NCI-H774 (cell line): ENCODE measurements at places on chromosomes 3 and 15.
A peak's percentile ranks its signal among the peaks of the same experiment; 100 is the strongest.

- no peak for DNase-seq
These were observed 45.5 kb downstream of the PPM1L start for GRCh38 chr3:160801386-160802118.

GRCh38 chr3:119301662-119302061 is 7.5 kb downstream of the ARHGAP31 start:
- DNase-seq = no peak

- DNase-seq = no peak
These were observed 119.2 kb upstream of the TP63 start for GRCh38 chr3:189512039-189512438.

DNA sequence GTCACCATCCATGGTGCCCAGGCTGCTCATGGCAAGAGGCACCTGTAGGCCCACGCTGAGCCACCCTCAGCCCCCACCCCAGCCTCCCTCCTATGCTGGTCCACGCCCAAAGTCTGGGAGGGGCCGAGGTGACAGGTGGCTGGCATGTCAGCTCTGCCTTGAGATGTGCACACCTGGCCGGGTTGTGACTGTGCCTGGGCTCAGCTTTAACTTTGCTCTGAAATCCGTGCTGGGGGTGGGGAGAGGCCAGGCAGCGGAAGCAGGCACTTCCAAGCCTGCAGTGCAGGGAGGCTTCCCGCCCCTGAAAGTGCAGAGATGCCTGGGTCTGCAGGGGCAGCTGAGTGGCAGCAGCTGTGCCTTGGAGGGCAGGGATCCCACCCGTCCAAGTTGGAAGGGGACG is 1124.8 kb downstream of the SI start:
- DNase-seq = no peak

GRCh38 chr3:173932624-173933023 is 535.1 kb downstream of the NLGN1 start:
- no peak for DNase-seq

GRCh38 chr3:120451272-120451761 is 525 bp upstream of the FSTL1 start:
- DNase-seq = no peak

DNA sequence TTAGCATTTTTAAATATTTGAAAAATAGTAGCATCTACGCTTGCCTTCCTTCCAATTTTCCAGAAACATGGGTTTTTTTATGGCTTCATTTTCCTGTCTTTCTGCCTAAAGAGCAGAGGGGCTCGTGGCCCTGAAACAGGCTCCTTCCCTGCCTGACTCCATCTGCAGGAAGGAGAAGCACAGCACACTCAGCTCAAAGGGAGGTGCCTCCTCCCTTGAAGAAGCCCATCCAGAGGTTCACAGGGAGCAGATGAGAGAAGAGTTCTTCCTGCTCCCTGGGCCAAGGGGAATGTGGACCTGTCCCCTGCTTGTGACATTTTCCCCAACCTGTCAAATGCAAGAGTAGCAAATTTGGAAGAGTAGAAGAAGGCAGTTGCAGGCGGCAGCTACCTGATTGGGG is 55.8 kb downstream of the BBX start:
- DNase-seq = no peak

DNA sequence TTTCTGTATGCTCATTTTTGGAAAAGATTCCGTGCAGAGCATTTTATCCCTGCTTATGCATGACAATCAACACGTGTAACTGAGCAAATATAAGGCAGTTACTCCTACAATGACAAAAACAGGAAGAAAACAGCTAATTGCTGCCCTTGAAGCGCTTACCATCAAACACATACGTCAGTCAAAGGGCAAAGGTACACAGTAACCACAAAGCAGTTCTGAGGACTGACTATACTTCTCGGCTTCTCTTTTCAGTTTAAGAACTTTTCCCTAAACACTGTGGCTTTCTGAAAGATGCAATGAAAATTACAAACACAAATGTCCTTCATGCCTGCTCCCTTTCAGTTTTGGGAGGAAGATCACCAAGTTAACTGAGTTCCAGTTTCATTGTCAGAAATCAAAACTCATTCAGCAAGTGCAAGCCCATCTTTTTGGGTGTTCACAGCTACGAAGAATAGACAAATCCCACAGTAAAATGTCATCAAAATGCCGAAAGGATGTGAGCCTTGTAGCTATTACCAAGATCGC is 602.8 kb downstream of the FOXP1 start:
- no peak for DNase-seq

DNA sequence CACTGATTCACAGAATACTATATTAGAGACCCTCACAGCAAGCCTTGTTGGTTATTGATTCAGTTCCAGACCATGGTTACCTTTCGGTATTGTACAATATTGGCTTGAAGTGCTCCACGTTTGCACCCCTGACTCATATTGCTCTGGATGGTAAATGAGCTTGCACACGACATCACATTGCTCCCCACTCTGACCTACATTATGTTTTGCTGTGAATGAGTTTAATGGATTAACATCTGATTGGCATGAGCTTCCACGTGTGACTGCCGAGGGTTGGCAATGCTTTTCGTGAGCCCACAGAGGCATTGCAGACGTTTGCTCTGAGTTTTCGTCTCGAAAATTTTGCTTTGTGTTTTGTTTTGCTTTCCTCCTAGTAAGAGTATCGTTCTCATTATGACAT is 225.8 kb upstream of the ICE2 start:
- DNase-seq = no peak

DNA sequence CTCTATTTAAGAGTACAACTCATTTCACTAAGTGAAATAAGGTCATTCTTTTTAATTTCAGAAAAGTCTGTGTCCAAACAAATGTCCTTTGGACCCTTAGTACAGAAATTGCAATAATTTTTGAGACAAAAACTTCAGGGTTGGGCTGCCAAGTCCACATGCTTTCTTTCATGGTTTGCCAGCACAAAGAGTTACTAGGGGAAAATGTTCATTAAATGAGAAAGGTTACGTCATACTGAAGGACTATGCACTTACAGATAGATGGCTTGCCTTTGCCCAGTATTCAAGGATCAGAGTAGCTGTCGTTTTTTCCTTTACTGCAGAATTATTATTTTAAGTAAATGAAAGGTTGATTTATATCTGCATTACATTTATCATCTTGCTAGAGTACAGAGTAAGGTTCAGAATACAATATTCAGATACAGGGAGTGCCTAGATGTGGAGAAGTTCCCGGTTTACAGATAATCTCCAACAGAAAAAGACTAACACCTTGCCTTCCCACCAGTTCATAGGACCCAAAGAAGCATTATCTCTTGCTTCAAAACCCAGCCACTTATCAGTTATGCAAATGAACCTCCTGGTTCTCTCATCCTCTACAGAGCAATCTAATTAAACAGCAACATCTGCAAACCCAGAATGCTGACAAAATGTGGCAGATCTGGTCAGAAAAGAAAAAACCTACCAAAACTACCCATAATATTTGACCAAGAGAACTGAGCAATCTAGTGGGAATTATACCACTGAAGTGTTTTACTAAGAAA is 179.3 kb downstream of the FRMD5 start:
- no peak for DNase-seq

GRCh38 chr3:39981547-39982184 is 172.3 kb downstream of the MYRIP start:
- no peak for DNase-seq

- no peak for DNase-seq
These were observed 437.3 kb upstream of the BCHE start for GRCh38 chr3:166274351-166275023.

GRCh38 chr3:52633786-52634185 is 51.9 kb downstream of the PBRM1 start:
- no peak for DNase-seq

GRCh38 chr3:163622384-163622783 is 1455.9 kb downstream of the SI start:
- DNase-seq = no peak

DNA sequence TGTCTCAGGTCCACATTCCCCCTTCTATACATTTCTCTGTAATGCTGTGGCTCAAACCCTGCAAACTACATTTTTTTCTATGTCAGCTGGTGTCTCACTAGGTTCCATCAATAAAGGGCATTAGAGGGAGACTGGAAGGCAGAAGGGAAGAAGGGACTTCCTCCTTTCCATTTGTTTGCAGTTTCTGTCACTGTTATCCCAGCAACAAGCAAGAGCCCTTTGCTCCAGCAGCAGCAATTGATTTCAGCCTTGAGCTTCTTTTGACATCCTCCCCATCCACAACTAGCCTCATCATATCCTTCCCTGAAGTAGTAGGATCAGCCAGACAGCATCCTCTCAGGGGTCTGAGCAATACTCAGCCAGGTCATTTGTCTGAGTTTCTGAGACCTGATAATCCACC is 5.3 kb upstream of the NCK1 start:
- DNase-seq = no peak

DNA sequence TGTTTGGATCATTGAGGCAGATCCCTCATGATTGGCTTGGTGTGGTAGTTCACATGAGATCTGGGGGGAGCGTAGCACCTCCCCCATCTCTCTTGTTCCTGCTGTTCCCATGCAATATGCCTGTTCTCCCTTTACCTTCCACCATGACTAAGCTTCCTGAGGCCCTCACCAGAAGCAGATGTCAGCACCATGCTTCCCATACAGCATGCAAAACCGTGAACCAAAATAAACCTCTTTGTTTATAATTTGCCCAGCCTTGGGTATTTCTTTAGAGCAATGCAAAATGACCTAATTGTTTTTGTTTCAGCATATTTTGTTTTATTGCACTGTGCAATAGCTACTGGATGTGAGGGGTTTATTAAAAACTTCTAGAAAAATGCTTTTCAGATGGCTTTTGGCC is 56.6 kb upstream of the CHST2 start:
- DNase-seq = no peak

DNA sequence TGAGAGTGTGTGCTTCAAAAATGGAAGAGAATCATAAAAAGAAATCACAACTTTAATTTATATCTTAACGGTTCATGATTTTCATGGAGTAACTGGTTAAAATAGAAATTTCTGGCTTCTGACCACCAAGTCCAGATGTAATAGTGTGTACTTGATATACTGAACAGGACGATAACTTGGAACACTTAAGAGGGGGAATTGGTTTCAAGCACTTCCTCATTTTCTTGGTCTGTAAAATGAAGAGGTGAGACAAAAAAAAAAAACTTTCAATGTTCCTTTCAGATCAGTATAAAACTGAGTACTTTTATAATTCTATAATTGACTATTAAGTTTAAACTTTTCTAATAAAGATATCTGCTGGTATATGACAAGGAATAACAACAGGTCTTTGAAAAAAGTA is 64.0 kb upstream of the TRA2B start:
- no peak for DNase-seq

GRCh38 chr3:52769786-52770455 is 819 bp downstream of the NEK4 start:
- no peak for DNase-seq

- DNase-seq = no peak
These were observed 624.3 kb upstream of the LMCD1 start for GRCh38 chr3:7877312-7877711.

GRCh38 chr3:74532446-74532845 is 82.0 kb downstream of the CNTN3 start:
- DNase-seq = no peak

DNA sequence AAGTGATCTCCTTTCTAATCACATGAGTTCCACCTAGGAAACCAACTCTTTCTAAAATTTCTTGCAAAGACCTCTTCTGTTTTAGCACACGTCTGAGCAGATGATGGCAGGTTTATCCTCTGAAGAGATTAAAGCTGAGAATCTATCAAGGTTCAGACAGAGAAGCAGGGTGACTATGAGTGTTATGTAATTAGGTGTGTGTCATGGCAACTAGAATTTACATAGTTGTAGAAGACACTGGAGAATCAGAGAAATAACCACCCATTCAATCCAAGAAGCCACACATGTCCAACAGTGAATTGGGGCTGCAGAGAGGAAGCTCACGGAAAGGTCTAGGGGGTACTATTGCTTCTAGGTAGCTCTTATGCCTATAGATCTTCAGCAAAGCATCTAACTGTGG is 600.5 kb downstream of the PYDC2 start:
- DNase-seq = peak; percentile 18

DNA sequence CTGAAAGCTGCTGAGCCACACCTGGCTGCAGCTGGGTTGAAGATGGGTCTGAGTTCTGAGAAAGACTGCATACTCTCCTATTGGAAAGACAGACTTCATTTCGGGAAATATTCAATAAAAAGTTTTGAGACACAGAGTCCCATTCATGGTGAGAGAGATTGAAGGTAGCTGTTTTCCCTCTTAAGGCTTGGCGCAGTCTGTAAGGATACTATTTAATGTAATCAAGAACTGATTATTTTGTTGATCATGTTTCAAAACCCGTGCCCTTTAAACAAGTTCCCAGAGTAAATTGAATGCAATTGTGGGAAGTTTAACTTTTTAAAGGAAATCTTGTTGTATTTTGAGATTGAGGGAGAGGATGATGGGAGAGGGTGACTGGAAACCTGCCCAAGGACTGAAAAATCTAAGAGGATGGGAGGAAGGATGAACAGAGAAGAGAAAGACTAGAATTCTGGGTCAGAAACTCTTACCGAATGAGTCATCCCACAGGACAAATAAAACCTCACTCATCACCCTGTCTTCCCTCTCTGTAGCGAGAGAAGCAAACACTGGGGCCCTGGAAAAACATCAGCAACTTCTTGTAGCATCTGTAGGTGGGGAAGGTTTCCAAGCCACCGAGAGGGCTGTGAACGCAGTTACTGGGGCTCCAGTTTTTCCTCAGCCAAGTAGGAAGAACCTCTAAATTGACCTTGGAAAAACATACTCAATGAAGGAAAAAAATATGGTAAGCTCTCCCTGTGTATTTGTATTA is 193.2 kb upstream of the TPRG1 start:
- DNase-seq = no peak

DNA sequence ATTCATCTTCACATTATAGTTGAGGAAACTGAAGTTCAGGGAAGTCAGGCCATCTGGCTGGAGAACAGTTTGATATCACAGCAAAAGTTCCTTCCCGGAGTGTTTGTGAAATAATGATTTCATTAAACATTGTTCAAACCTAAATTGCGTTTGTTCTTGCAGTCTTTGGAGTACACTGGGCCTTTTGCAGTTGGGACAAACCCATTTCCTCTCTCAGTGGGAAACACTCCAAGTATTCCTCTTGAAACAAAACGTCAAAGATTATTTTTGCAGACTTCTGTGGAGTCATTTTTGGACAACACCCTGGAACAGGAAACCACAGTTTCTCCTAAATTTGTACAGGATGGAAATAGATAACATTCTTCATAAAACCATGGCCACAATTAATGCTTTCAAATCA is 287.5 kb downstream of the PTPRG start:
- no peak for DNase-seq

- no peak for DNase-seq
These were observed 1.7 kb downstream of the B3GNT5 start for GRCh38 chr3:183254487-183255347.

GRCh38 chr3:47421741-47422649 is 41.2 kb downstream of the PTPN23 start:
- no peak for DNase-seq

GRCh38 chr3:89314454-89315098 is 207.2 kb downstream of the EPHA3 start:
- DNase-seq = no peak

- no peak for DNase-seq
These were observed 25.5 kb downstream of the RTP1 start for GRCh38 chr3:187222801-187223200.

- no peak for DNase-seq
These were observed 44.8 kb downstream of the POLR2M start for GRCh38 chr15:57751177-57751800.

GRCh38 chr3:181432992-181433391 is 278.7 kb upstream of the SOX2 start:
- no peak for DNase-seq
